ENCODE measurements at places on chromosomes 3 and 15.

DNA sequence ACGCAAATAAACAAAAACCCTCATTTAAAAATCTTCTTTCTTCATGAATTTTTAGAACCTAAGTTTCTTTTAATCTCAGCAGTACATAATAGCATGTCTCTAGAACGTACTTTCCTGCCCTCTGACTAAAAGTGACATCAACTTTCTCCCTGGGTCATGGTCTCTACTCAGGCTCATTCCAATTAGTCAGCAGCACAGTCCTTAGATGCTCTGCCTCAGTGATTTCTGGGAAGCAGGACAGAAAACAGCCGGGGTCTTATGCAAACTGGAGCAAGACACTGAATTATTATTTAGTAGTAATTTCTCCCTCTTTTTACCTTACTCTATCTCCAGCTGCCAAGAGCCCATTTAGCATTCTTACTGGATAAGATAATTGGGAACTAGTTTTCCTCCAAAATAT is 365.2 kb downstream of the TUSC7 start:
- DNase-seq: no peak

DNA sequence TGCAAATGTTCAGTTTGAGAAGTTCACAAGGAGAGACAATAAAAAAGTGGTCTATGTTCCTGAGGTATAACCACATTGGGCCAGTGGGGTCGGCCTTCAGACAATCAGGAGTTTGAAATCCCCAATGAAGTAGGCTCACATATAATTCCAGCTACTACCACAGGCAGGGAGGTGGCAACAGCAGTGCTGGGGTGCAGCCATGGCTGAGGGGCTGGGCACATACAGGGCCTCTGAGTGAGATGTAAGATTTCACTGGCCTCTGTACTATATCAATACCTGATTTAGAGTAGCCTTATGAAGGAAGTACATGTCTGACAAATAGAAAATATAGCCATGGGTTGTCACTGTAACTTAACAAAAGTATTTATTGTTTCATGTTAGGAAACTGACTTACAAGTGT is 402.2 kb downstream of the TBC1D5 start:
- DNase-seq: no peak

DNA sequence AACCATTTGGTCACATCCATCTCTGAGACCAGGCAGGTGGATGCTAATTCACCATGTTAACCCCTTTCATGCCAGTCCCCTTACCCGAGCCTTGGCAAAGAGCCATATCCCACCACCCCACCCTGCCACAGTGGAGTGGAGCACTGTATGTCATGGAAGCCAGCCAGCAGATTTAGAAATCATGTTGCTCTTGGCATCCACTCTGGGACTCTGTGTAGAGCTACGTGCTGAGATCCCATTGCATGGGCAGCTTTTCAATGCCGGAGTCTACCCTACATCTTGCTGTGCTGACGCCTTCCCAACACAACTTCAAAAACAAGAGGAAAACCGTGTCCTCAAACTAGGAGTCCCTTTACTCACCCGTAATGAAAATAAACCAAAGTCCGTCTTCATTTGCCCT is 131.0 kb downstream of the NTRK3 start:
- DNase-seq: no peak

GRCh38 chr15:68417897-68418296 is 14.1 kb downstream of the ITGA11 start:
- no peak for DNase-seq

DNA sequence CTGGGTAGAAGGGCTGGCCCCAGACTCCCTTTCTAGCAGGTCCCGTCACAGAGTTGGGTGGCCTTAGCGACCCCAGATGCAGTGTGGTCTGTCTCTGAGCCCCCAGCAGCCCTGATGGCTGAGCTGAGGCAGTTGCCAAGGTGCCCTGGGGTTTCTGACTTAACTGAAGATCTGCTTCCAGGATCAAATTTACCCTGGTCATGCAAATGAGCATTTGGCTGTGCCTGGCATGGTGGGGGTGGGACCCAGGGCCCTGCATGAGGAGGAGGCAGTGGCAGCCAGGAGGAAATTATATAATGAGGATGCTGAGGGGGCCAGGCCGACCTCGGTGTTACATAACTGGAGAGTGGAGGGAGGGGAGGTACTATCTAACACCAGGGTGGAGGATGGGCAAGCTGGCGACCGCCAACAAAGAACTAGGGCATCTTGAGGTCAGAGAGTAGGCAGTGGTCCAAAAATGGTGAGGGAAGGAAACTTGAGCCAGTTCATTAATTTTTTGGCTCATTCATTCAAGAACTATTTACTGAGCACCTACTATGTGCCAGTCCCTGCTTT is 16.4 kb downstream of the PLEKHO2 start:
- no peak for DNase-seq

GRCh38 chr3:177787279-177788041 is 590.2 kb upstream of the TBL1XR1 start:
- no peak for DNase-seq

DNA sequence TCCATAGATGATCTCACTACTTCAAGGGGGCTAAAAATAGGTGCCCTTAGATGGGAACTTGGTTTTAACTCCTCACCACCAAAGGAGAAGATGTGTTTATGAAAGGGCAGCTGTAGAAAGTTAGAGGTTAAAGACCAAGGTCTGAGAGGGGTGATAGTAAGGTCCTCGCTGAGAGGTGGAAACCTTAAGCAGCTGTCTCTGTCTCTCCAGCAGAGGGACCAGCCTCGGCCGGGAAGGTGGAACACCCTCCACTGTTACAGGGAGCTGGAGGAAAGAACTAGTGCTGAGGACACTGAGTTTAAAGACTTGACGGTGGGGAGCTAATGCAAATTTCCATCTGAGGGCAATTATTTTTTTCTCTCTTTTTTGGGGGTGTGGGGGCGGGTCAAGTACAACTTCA is 8.9 kb upstream of the RLBP1 start:
- no peak for DNase-seq

GRCh38 chr3:9301091-9301490 is 51.6 kb upstream of the SRGAP3 start:
- no peak for DNase-seq

DNA sequence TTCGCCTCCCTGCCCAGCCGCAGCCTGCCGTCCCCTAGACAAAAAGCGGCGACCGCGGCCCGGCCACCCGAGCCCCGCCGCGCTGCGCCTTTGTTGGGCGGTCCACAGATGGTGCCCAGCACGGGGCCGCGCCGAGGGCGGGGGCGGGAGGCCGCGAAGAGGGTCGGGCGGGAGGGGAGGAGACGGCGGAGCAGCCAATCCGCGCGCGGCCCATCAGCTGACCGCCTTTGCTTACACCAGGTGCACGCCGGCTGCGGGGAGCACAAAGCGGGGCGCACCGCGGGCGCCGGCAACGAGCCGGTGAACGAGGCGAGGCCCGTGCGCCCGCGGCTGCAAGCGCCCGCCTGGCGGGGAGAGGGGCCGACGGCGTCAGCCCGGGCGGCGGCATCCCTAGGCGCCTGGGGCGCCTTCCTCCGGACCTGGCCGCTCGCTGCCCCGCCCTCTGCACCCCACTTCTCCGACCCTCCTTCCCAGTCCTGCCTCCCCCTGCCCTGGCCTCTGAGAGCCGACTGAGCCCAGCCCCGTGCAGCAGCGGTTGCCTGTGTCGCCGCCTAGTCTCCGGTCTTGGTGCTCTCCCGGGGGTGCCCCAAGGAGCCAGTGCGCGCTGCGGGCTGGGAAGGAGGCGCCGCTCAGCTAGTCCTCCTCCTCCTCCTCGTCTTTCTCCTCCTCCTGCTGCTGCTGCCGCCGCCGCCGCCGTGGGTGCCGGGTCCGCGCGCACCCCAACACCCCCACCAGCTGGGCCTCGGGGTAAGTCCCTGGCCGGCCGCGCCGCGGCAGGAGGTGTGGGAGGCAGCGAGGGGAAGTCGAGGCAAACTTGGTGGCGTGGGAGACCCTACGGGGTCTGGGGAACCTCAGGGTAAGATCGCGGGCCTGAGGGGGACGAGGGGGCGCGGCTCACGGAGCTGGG is at the start of gene LRRN1:
TSS of gene LRRN1 (plus strand) at position 259 of the 907 bp plus-strand sequence. CDS start 45,211 bp downstream, outside the sequence.
- DNase-seq: no peak

GRCh38 chr15:92377083-92377789 is 16.4 kb upstream of the ST8SIA2 start:
- no peak for DNase-seq

DNA sequence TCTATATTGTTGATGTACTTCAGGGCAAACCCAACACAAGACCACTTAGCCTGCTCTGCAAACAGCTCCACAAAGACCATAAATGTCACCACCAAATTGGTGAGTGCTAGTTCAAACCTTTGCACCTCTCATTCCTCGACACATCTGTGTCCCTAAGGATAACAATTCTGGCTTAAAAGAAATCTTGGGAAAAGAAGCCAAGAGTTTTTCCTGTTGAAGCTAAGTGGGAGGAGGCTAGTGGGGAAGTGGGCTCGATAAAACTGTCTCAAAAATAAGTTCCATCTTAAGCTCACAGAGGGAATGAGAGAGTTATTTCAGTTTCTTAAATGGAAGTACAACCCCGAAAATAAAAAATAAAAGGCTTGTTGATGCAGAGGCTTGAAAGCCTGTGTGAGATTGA is 40.4 kb upstream of the PRICKLE2 start:
- no peak for DNase-seq

DNA sequence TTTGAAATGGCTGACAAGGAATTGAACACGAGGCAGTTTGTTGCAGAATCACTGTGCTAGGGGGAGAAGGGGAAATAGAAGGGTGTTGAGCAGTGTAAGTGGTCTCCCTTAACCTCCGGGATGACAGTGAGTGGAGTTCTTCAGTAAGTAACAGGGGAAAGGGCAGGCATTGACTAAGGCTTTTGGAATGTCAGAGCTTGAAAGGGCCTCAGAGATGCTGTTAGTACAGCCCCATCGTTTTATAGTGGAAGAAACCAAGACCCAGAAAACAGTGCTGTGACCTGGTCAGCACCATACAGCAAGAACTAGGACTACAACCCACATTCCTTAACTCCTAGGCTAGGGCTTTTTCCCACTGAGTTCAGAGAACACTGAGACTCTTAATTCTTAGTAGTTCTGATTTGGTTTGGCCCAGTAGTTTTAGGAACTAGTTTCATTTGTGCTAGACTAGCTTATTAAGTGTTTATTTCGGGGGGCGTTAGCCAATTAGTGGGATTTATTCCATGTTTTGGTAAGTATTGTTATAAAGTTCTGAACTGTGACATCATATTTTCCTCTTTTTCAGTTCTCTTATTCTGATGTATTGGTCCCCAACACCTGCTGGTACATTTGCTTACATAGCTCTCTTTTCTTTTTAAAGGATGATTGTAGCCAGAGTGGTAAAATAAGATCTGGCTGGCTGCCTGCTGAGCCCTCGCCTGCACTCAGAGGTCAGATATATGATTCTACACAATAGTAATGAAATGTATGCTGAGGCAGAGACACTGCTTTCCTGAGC is 34.2 kb downstream of the RAB11A start:
- no peak for DNase-seq

DNA sequence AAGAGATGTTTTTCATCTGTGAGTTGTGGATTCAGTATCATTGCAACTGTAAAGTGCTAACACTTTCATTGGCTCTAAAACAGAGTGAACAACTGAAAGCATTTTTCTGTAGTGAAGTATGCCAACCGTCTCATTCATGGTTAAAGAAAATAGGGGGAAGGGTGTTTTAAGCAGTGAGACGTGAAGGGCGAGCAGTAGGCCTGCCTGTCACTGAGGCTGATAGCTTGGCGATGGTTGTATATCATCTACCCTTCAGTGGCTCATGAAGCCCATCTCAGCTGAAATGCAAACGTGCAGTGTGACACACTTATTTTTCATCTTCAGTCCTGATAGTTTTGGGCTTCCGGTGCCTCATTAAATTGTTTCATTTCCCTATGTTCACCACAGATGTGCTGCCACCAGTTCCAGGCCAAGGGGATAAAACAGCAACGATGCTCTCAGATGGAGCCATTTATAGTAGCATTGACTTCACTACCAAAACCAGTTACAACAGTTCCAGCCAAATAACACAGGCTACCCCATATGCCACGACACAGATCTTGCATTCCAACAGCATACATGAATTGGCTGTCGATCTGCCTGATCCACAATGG is 562.0 kb downstream of the ROBO2 start:
- DNase-seq: no peak

GRCh38 chr15:90035095-90035839 is 34.1 kb downstream of the ZNF710 start:
- DNase-seq: peak; percentile 94

GRCh38 chr15:87938031-87938430 is 318.5 kb downstream of the NTRK3 start:
- DNase-seq: no peak

Data from inflammatory macrophage treated with lipopolysaccharide for 4 hours (primary cell).